ENCODE measurements at places on chromosomes 16 and 17.

DNA sequence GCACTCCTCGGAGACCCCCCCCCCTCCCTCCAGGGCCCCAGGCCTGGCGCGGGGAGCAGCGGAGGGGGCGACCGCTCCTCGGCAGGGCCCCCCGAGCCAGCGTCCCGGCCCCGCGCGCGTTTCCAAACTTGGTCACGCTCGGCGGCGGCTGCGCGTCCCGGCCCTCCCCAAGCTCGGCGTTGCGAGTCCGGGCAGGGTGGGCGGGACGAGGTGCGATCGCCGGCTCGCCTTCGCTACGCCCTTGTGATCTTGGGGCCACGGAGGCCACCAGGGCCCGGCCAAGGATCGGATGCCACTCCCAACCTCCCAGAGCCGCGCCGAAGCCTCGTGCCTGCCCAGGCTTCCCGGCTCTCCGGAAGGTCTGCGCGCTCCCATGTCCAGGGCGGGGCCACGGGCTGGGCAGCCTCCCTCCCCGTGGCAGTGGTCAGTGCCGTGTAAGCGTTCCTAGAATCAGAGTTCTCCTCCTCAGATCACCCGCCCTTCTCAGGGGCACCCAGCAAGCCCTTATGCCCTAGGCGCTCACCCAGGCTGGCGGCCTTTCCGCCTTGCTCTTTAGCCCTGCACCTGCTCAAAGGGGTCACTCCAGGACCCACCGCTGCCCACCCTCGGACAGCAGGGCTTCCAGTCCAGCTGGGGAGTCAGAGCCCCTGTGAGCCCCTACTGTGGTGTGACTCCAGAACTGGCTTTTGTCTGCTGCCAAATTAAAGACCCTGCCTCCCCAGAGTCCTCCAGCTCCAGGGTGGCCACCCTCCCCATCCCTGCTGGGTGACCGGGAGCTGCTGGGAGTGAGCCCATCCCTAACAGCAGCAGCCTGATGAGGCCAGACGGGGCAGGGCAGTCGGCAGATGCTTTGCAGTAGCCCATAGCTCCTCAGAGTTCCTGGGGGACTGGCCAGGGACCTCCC lies 12.2 kb upstream of the MRPS23 start:
- no peak for DNase-seq

DNA sequence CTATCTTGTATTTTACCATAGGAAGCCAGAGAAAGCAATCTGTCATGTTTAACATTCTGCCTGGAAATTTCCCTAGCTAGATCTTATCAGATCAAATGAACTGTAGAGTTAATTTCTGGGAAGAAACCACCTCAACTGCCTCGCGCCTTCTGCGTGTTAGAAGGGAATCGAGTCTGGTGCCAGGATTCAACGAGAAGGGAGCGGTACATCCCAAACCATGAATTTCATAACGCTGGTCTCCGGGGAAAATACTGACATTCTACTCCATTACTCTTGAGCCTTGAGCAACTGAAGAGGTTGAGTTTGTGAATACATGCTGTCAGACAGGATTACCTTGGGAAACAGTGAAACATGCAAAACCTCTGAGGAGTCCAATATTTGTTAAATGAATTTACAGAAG lies 35.2 kb downstream of the MPHOSPH6 start:
- no peak for DNase-seq

DNA sequence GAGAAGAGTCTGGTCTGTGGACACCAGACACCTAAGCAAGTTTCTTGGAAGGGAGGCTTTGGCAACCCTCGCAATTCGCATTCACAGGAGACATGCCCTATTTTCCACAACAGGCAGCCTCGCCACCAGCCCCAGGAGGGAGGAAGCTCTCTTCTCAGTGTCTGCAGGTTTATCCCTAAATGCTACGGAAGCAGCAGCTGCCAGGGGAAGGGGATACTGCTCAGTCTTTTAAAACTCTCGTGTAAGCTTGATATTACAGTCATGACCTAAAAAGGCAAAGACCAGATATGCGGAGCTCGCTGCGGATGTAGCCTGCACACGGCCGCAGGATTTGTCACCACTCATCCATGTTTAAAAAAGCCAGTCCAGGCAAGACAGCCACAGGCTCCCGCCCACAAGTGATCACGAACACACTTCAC lies 159.2 kb upstream of the RPH3AL start:
- DNase-seq: no peak

DNA sequence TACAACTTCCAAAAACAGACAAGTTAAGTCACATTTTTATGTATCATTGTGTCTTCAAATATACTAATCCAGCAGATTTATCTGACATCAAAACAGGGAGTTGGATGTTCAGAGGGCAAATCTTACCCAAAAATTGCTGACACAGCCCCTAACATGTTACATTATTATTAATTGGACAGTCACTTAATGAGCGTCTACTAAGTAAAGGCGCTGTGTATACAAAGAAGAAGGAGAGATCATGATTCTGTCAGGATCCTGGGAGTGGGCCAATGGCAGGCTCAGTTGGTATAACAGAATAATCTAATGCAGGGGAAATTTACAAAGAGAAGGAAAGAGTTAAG lies 18.4 kb upstream of the CD300E start:
- DNase-seq: no peak

DNA sequence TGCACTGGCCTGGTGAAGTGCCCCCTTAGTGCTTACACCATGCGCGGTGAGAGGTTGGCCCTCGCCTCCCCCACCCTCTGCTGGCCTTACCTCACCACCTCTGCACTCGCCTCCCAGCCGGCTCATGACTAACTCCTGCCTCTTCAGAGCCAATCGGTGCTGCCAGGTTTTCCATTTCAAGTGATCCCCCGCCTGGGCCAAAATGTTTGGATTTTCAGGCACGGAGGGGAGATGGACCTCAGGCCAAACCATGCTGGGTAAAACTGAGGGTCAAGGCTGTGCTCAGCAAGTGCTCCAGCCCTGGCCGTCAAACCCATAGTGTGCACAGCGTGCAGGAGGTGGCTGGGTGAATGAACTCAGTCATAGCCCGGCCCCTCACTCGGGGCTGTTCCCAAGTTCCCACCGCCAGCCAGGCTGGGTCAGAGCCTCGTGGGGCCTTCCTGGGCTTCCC lies 175.4 kb downstream of the SEC14L1 start:
- DNase-seq: no peak

DNA sequence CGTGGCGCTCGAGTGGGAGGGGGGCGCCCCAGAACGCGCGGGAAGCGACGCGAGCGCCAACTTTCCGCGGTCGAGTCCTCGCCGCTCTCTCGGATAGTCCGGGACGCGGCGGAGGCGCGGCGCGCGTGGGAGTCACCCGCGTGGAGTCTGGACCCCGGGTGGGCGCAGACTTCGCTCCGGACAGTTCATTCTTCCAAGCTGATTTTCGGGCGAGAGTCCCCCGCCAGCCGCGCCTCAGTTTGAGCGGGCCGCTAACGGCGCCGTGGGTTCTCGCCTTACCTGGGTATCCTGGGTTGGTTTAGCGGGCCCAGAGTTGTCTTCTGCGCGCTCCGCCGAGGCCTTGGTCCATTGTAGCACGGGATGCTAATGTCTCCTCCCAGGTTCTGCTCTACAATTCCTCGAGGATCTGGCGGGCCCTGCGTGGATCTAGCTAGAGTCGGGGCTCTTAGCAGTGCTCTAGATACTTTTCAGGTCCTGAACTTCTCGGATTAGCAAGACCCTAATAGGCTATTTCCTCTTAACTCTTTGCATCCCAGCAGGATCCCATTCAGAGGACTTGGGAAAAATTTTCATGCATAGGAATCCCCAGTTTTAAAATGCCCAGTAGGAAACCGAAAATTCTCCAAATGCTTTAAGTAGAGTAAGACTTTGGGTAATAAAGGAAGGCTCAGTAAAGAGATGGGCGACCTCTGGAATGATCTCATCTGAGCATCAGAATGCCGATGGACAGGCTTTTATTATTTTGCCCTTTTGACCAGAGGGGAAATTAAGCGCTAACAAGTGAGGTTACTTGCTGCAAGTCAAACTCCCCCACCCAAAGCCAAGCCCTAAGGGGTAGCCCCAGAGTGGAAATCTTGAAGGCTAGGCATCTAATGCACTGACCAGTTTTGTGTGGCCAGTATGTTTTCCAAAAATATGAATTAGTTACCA lies 537 bp upstream of the GJC1 start:
- DNase-seq: no peak

Measured in LNCaP clone FGC (cell line).